ENCODE measurements at places on chromosomes 6 and 20.

GRCh38 chr20:19693508-19693907 is 64.5 kb upstream of the RIN2 start:
- DNase-seq: no peak

- no peak for DNase-seq
Observed at GRCh38 chr6:70708448-70708847, 40.8 kb downstream of the SMAP1 start.

DNA sequence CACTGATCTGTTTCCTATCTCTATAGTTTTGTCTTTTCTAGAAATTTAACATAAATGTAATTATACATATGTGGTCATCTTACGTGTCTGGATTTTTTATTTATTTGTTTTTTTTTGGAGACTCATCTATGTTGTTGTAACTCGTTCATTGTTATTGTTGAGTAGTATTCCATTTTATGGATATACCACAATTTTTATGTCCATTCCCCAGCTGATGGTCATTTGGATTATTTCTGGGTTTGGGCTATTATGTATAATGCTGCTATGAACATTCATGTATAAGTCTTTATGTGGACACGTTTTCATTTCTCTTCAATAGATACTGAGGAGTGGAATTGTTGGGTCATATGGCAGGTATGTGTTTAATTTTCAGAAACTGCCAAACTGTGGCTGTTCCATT is 10.2 kb downstream of the DZANK1 start:
- DNase-seq: no peak

- DNase-seq: no peak
Observed at GRCh38 chr6:139308286-139308916, 16.6 kb upstream of the TXLNB start.

DNA sequence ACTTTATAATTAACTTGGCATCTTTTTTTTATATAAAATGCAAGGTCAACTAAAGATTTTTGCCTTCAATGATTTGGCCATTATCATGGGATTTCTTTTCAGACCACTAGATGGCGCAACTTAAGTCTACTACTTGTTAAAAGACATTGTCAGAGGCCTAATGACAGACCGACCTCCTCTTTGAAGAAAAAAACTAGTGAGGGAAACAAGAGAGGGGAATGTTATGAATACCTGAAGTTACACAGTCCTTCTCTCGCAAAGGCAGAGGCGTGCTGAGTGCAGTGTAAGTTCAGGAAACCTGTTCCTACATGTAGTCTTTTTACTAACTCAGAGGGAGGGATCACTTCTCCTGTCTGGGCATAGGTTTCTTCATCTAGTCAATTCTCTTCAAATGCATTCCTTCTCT is 9.3 kb downstream of the TRAPPC3L start:
- DNase-seq: peak; percentile 43

DNA sequence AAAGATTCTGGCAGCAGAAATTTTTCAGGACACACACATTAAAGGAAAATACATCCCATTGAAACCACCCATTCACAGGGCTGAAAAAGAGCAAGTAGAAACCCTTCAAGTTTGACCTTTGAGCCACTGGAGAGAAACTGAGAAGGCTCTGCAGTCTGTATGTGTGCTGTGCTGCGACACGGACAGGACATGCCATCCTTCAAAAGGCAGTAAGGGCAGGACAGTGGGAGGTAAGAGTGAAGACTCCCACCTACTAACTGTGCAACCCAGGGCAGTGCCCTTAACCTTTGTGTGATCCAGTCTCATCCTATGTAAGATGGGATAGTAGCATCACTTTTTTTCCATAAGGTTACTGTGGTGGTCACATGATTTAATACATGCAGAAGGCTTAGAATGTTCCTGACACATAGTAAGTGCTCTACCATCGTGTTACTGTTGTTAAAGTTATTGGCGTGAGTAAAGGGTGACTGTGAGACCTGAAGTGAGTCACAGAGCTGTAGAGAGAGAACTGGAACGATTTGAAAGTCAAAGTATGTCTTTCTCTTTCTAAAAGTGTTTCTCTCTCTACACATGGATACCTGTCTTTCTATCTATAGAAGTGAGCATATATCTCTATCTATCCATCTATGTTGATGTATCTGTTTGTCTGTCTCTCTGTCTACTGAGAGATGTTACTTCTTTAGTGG is 153.7 kb upstream of the OLIG3 start:
- no peak for DNase-seq

DNA sequence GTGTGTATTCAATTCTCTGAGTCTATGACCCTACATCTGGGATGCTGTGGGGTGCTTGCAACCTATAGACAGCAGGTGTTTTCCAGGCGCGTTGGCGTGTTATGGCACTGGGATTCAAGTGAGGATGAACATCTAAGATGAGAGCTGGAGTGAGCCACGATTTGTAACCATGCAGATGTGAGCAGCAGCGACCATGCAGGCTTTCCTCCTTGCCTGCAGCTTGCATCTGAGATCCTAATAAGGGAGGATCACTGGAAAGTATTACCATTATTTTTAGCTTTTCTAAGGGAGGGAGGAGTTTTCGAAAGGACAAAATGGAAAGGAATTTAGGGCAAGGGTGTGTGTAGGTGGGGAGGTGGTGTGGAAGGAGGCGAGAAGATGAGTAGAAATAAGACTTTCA is 216.7 kb downstream of the ATXN1 start:
- DNase-seq: no peak

GRCh38 chr6:150673720-150674346 is 74.1 kb downstream of the PLEKHG1 start:
- DNase-seq: no peak

GRCh38 chr20:57322476-57322875 is 7.1 kb upstream of the SPO11 start:
- DNase-seq: no peak

DNA sequence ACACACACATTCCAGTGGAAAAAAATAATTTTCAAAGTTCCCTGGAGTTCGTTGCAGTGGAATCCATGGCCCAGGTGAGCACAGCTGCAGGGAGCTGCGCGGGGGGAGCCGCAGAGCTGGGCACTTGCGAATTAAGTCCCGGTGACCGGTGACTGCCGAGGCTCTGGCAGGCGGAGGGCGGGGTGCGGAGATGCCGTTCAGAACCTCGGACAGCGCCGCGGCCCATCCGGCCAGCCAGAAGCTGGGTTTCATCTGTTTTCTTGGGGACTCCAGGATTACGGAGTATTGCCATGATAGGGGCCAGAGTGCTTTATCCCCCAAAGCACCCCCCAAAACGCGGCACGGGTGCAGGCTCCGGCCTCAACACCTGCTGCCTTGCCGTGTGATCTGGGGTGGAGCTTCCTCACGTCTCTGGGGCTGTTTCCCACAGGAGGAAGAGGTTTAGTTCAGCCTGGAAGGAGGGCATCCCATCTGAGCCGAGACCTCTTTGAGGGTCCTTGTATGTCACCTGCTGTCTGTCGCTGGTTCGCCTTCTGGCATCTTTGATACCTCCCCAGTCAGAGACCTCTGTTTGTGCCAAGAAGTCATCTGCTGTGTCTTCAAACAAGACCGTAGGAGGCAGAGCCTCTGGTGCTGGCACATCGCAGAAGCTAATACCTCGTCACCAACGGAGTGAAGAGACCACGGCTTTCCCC is 99.4 kb downstream of the YTHDF1 start:
- DNase-seq: peak; percentile 41

DNA sequence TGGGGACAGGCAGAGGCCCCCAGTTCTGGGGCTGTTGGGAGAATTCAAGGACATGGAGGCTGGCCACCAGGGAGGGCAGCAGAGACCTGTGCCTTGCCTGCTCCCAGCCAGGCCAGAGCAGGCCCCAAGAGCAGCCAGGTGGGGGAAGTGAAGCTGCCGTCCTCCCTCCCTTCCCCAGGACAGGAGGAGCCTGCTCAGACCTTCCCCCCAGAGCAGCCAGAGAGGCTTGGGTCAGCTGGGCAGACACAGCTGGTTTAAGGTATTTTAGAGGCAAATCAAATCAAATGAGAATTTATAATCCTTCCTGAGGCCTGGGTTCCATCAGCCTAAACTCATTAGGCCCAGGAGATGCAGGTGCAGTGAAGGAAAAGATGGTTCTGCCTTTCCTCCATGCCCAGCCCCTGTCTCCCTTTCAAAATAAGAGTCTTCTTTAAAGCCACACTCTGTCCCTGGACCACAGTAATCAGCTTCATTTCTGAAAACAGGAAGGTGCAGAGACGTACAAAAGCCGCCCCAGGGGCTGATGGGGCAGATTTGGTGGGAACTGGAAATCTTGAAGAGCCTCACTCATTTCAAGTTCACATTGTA is 21.7 kb downstream of the BMP7 start:
- DNase-seq: no peak

DNA sequence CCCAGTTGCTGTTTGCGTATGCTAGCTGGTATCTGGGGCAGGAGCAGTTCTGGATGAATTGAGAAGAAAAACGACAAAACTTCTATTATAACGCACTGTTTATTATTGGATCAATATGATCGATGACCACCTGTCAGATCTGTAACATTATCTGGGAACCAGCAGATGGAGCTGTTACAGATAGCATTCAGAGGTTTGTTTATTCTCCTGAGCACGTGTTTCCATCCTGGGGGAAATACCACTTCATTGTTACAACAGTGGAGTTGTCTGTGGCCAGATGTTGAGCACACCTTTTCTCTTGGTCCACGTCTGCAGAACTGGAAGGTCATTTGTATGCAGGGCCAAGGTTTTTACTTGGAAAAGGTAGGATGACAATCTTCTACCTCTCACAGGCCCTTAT is 16.0 kb upstream of the NKX2-2 start:
- DNase-seq: no peak

GRCh38 chr6:53258774-53259155 is 90.0 kb downstream of the ELOVL5 start:
- DNase-seq: no peak

DNA sequence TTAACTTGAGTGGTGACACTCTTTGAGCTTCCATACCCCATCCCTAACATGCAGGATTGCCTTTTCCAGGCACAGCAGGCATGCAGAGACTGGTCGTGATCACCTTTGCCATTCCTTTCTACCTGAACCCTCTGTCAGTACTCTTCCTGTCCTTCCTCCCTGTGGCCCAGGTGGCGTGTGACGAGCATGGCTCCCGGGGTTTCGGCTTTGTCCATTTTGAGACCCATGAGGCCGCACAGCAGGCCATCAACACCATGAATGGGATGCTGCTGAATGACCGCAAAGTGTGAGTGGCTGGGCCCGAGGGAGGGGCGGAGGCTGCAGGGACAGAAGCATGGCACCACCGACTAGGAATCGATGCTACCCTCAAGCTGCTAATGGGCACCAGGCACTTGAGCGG is 6.7 kb downstream of the PABPC1L start:
- no peak for DNase-seq

- DNase-seq: no peak
Observed at GRCh38 chr20:11936157-11936556, 18.5 kb downstream of the BTBD3 start.

DNA sequence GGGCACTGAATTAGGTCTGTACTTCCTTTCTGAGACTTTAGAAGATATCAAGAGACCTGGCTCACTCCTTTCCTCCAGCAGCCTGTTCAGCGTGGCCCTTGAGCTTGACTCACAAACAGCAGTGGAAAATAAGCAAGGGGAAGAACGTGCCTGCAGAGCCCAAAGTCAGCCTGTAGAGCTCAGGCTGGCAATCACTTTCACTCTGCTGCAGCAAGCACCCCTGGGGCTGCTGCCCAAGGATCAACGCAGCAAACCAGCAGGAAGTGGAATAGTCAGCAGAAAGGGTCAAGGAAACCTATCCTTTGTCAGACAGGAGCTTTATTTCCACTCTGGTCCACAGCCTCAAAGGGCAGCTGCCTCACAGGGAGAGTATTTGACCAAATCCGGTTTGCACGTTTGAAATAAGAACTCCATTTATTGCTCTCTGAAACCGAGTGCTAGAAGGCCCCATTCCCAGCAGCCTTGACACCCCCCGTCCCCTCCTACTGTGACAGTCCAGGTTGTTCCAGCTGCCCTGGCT is 77.4 kb downstream of the PRDM1 start:
- DNase-seq: peak; percentile 31

- DNase-seq: no peak
Observed at GRCh38 chr20:12737900-12738299, 270.9 kb upstream of the SPTLC3 start.

- DNase-seq: no peak
Observed at GRCh38 chr6:122799140-122799745, 10.2 kb downstream of the SMPDL3A start.

GRCh38 chr6:95203153-95203754 is 374.1 kb upstream of the MANEA start:
- DNase-seq: peak; percentile 27

GRCh38 chr6:103000688-103001087 is 1607.2 kb downstream of the GRIK2 start:
- no peak for DNase-seq

- DNase-seq: no peak
Observed at GRCh38 chr6:105179244-105180065, at the start of gene POPDC3. POPDC3 (minus strand) TSS chr6:105180014; CDS start chr6:105161909, 18,105 bp downstream.

DNA sequence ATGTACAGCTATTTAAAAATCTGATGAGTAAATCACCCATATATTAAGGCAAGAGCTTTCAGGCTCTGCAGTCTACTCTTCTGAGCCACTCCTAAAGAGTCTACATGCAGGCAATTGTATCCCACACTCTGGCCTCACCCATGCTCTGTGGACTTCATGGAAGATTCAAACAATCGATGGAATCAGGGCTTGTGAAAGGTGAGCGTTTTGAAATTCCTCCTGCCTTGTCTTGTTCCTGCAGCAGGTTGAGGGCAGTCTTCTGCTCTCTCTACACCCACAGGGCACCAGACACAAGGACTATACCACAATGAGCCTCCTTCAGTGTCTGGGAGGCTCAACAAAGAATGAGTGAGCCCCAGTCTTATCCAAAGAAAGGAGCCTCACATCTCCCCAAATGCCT is 51.1 kb downstream of the TBC1D7 start:
- DNase-seq: no peak

GRCh38 chr6:90074161-90074850 is 180.0 kb downstream of the GJA10 start:
- no peak for DNase-seq

- DNase-seq: no peak
Observed at GRCh38 chr6:74273541-74273940, 577.5 kb downstream of the CD109 start.

- DNase-seq: peak; percentile 63
Observed at GRCh38 chr6:41936073-41936837, 5.4 kb downstream of the CCND3 start.

- DNase-seq: no peak
Observed at GRCh38 chr6:168305863-168306262, 13.7 kb downstream of the DACT2 start.

DNA sequence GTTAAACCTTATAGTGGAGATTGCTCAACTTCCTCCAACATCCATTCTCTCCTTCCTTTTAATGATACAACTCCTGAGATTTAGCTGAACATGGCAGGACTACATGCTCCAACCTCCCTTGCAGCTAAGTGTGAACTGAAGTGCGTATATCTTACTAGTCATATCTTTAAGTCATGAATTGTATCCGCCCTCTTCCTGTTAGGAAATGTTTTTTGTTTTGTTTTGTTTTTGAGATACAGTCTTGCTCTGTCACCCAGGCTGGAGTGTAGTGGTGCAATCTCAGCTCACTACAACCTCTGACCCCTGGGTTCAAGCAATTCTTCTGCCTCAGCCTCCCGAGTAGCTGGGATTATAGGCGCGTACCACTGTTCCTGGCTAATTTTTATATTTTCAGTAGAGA is 8.8 kb upstream of the OSTM1 start:
- DNase-seq: no peak

GRCh38 chr20:1033751-1034414 is 31.8 kb upstream of the RSPO4 start:
- no peak for DNase-seq

GRCh38 chr6:10522929-10523573 is 1.9 kb downstream of the GCNT2 start:
- no peak for DNase-seq

Data from muscle of arm (tissue), 14 donors.